ENCODE measurements at places on chromosomes 6 and 20. TPM values are rescaled to one million over a fixed set of nuclear protein-coding genes. Genes with fewer than 3 reads are reported as not detected.

- no peaks in the 10 kb centered on the region for H3K36me3 ChIP-seq
- no peaks in the 10 kb centered on the region for H3K27me3 ChIP-seq
- no peak overlapping the region for H3K27ac ChIP-seq
- H3K4me3 ChIP-seq, result no peak overlapping the region
These were observed 85.2 kb downstream of the PLEKHG1 start for GRCh38 chr6:150684714-150685459.

RIN2 gene
- total RNA-seq, result 9.8 TPM

DNA sequence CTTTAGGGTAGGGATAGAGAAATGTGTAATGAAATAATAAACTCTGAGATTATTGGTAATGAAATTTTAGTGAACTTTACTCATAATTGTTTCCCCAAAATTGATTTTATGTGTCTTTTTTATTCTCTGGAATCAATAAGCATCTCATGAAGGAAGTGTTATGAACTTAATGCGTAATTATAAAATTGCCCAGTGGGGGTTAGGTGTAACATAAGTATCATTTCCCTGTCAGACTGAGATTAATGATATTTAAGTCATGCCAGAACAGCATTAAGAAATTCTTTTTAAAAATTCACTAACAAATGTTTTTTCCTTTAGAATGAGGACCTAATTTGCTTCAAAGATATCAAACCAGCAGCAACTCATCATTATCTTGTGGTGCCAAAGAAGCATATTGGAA, 10.0 kb downstream of the HINT3 start:
- H3K27me3 ChIP-seq, result no peaks in the 10 kb centered on the region
- H3K27ac ChIP-seq, result no peak overlapping the region
- H3K4me1 ChIP-seq, result peaks cover 25% of the 10 kb centered on the region
- DNase-seq, result no peak
- H3K36me3 ChIP-seq, result no peaks in the 10 kb centered on the region
- no peak overlapping the region for H3K4me3 ChIP-seq

- no peak overlapping the region for H3K4me3 ChIP-seq
- DNase-seq, result no peak
- no peaks in the 10 kb centered on the region for H3K36me3 ChIP-seq
- no peak overlapping the region for H3K27ac ChIP-seq
- H3K27me3 ChIP-seq, result no peaks in the 10 kb centered on the region
These were observed 45.6 kb downstream of the LYRM4 start for GRCh38 chr6:5215159-5215558.

SLC17A5 gene
- total RNA-seq, result 21.3 TPM

DNA sequence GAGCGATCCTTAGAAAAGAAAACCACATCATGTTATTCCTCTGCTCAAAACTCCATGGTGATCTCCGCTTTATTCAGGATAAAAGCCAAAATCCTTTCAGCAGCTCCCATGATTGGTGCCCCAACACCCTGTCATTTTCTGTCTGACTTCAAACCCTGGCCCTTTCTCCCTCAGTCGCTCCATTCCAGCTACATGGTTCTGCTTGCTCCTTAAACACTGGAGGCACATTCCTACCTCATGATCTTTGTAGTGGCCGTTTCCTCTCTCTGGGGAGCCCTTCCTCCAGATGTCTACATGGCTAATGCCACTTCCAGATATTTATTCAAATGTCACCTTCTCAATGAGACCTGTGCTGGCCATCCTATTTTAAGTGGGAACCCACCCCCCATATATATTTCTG, 100.8 kb downstream of the CAP2 start:
- H3K4me1 ChIP-seq, result no peaks in the 10 kb centered on the region
- no peak overlapping the region for H3K4me3 ChIP-seq
- H3K36me3 ChIP-seq, result peaks cover 10% of the 10 kb centered on the region

GRCh38 chr6:47715782-47716181, 17.4 kb downstream of the ADGRF4 start:
- DNase-seq, result no peak
- no peaks in the 10 kb centered on the region for H3K27me3 ChIP-seq
- H3K36me3 ChIP-seq, result peaks cover 7% of the 10 kb centered on the region
- H3K4me3 ChIP-seq, result no peak overlapping the region
- H3K4me1 ChIP-seq, result peaks cover 19% of the 10 kb centered on the region

DNA sequence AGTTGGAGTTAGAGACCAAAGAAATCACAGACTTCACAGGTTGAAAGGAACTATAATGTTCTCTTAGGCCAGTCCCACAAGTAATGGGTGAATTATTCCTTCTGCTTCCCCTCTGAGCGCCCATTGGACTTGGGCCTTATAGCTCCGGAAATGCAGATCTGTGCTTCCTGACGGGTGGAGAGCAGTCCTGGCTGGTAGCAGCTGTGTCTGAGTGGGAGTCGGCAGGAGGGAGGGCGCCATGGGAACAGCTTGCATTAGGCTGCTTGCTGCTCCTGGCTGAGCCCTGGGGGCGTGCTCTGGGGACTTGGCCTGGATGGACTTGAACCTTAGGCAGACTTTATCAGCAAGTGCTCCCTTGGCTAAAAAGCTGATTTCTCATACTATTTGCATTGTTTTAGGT, 18.4 kb upstream of the NUP153 start:
- H3K4me1 ChIP-seq, result peaks cover 8% of the 10 kb centered on the region
- H3K36me3 ChIP-seq, result no peaks in the 10 kb centered on the region
- DNase-seq, result no peak
- H3K27me3 ChIP-seq, result no peaks in the 10 kb centered on the region
- H3K27ac ChIP-seq, result no peak overlapping the region
- H3K4me3 ChIP-seq, result no peak overlapping the region

RNF217 gene
- total RNA-seq, result 16.4 TPM

CALHM4 gene
- total RNA-seq, result not detected

LY6G5C gene
- 5.4 TPM for total RNA-seq

OXT gene
- total RNA-seq, result not detected

NKX2-2 gene
- not detected for total RNA-seq

GRCh38 chr6:121351916-121352315, 17.6 kb upstream of the TBC1D32 start:
- no peaks in the 10 kb centered on the region for H3K27me3 ChIP-seq
- H3K4me3 ChIP-seq, result no peak overlapping the region
- DNase-seq, result no peak
- H3K36me3 ChIP-seq, result no peaks in the 10 kb centered on the region
- H3K27ac ChIP-seq, result no peak overlapping the region

DNA sequence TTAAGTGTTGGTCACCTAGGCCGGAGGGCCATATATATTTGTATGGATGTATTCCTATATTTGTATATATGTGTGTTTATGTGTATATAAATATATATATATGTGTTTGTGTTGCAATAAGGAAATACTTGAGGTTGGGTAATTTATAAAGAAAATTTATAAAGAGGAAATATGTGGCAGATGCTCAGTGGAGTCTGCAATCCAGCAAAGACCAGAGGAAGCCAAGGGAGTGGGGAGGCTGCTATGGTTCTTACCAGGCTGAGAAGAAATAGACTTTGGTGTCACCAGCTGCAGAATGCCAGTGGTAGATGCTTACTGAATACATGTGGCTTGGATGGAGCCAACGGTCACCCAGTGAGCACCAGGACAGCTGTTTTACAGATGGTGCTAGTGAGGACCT, 97.4 kb upstream of the ELOVL5 start:
- H3K27me3 ChIP-seq, result no peaks in the 10 kb centered on the region
- no peak overlapping the region for H3K27ac ChIP-seq
- no peak overlapping the region for H3K4me3 ChIP-seq

SLC2A10 gene
- 24.9 TPM for total RNA-seq

GRCh38 chr6:52754443-52754842, 8.8 kb downstream of the GSTA2 start:
- no peak for DNase-seq
- H3K4me1 ChIP-seq, result no peaks in the 10 kb centered on the region
- H3K27ac ChIP-seq, result no peak overlapping the region
- peaks cover 71% of the 10 kb centered on the region for H3K27me3 ChIP-seq
- no peak overlapping the region for H3K4me3 ChIP-seq

GRCh38 chr6:144406796-144407195, 121.7 kb downstream of the UTRN start:
- DNase-seq, result no peak
- H3K27me3 ChIP-seq, result no peaks in the 10 kb centered on the region
- H3K4me3 ChIP-seq, result no peak overlapping the region
- H3K4me1 ChIP-seq, result peaks cover 6% of the 10 kb centered on the region
- H3K36me3 ChIP-seq, result no peaks in the 10 kb centered on the region
- H3K27ac ChIP-seq, result no peak overlapping the region

WFDC2 gene
- 295 TPM for total RNA-seq

DNA sequence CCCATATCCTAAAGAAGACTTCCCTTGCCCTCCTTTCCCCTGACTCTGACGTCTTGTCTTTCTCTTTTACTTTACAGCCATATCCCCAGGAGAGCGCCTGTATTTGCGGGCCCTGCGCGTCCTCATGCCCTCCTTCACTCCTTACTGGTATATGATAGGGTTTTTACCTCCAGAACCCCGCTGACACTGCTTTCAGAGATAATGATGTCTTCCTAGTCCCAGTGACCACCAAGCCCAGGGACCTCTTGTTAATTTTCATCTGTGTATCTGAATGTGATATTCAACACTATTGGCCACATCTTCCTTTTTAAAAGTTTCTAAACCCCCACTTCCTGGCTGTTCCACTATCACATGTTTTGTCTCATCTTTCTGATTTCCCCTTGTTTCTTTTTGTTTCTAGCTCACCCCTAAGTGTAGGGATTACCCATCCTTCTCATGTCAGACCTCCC, 102.0 kb downstream of the HIVEP1 start:
- H3K36me3 ChIP-seq, result no peaks in the 10 kb centered on the region
- no peak overlapping the region for H3K4me3 ChIP-seq
- no peak overlapping the region for H3K27ac ChIP-seq
- no peaks in the 10 kb centered on the region for H3K27me3 ChIP-seq
- peaks cover 7% of the 10 kb centered on the region for H3K4me1 ChIP-seq

GRCh38 chr6:165649166-165650137, 13.6 kb downstream of the PDE10A start:
- no peak for DNase-seq
- no peak overlapping the region for H3K4me3 ChIP-seq
- H3K4me1 ChIP-seq, result peaks cover 31% of the 10 kb centered on the region

GRCh38 chr6:90537027-90537426, 49.8 kb downstream of the MAP3K7 start:
- DNase-seq, result no peak
- H3K4me3 ChIP-seq, result no peak overlapping the region
- peaks cover 7% of the 10 kb centered on the region for H3K36me3 ChIP-seq
- no peaks in the 10 kb centered on the region for H3K4me1 ChIP-seq

GRCh38 chr6:1966713-1967112, 278.7 kb downstream of the GMDS start:
- DNase-seq, result no peak
- H3K4me1 ChIP-seq, result no peaks in the 10 kb centered on the region
- H3K27ac ChIP-seq, result no peak overlapping the region
- H3K36me3 ChIP-seq, result no peaks in the 10 kb centered on the region

DNA sequence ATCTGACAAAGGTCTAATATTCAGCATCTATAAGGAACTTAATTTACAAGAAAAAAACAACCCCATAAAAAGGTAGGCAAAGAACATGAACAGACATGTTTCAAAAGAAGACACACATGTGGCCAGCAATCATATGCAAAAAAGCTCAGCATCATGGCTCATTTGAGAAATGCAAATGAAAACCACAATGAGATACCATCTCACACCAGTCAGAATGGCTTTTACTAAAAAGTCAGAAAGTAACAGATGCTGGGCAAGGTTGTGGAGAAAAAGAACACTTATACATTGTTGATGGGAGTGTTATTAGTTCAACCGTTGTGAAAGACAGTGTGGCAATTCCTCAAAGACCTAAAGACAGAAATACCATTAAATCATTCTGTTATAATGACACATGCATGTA, 289.9 kb upstream of the MMS22L start:
- H3K27me3 ChIP-seq, result no peaks in the 10 kb centered on the region
- no peaks in the 10 kb centered on the region for H3K4me1 ChIP-seq
- H3K27ac ChIP-seq, result no peak overlapping the region
- H3K4me3 ChIP-seq, result no peak overlapping the region

NKAPL gene
- not detected for total RNA-seq

DNA sequence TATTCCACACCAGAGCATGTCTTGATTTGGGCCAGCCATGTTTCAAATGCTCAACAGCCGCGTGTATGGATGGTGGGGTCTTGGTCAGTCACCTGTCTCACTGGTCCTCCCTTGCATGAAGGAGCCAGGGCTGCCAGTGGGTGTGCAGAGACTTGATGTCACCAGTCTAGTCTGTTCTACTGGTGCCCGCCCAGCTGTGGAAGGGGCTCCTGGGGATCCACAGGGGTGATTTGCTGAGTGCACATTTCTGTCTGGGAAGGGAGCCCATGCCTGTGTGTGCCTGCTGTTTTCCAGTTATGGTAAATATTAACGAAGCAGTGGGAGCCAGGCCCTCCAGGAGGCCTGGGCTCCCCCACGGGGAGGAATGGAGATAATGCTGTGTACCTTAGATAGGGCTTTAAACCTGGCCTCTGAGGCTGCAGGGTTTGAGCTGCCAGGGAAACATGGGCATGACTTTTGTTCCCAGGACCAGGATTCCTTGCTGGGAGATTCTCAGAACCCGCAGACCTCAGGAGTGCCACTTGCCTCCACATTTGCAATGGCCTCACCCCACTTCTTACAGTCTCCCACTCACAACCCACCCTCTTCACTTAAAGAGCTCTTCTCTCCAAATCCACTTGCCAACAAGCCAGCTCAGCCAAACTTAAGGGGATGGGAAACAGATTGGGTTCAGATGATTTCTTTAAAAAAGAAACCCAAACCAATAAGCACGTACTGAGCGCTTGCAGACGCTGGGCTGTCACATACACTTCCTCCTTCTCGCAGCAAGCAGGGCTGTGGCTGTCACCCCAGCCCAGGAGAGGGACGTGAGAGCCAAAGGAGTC, 54.1 kb downstream of the VEGFA start:
- peak; percentile 64 for DNase-seq
- peaks cover 10% of the 10 kb centered on the region for H3K27me3 ChIP-seq
- peaks cover 45% of the 10 kb centered on the region for H3K4me1 ChIP-seq
- H3K27ac ChIP-seq, result no peak overlapping the region

F13A1 gene
- not detected for total RNA-seq

DNA sequence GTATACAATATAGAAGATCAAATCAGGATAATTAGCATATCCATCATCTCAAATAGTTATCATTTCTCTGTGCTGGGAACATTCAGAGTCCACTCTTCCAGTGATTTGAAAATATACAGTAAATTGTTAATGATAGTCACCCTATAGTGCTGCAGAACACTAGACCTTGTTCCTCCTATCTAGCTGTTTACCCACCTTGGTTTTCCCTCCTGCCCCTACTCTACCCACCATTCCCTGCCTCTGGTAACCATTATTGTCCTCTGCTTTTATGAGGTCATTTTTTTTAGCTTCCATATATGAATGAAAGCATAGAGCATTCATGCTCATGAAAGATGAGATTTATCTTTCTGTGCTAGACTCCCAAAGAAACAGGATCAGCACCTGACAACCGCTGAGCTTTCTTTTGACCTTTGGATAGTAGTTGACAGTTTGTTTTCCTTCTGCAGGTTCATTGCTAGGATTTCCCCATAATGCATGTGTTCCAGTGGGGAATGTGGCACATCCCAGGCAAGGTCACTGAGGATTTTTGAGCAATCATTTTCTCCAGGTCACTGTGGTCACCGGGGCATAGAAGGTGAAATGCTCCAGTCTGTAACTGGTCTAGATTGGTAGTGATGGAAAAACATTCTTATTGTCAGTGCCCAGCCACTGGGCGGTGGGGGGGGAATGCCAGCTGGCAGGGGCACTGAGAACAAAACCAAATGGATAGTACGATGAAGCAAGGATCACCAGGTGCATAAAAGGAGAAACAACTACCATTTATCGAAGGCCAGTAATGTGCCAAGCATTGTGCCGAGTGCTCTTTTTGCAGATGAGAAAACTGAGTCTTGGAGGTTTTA, 33.6 kb upstream of the BCAS1 start:
- H3K27ac ChIP-seq, result peak overlapping the region; percentile 75
- H3K36me3 ChIP-seq, result peaks cover 8% of the 10 kb centered on the region
- H3K4me3 ChIP-seq, result no peak overlapping the region
- H3K4me1 ChIP-seq, result peaks cover 71% of the 10 kb centered on the region
- no peak for DNase-seq

SLC35B2 gene
- total RNA-seq, result 129 TPM

WFDC10B gene
- total RNA-seq, result not detected
